ENCODE measurements at places on chromosomes 6 and 20. TPM values are rescaled to one million over a fixed set of nuclear protein-coding genes. Genes with fewer than 3 reads are reported as not detected.

Gene EFCAB8
- 0.06 TPM for total RNA-seq

- H3K36me3 ChIP-seq: no peaks in the 10 kb centered on the region
- DNase-seq: no peak
- no peak overlapping the region for H3K4me3 ChIP-seq
- H3K27ac ChIP-seq: no peak overlapping the region
These were observed 138.2 kb upstream of the PLCB4 start for GRCh38 chr20:8930726-8931125.

- peak overlapping the region; percentile 99 for H3K27ac ChIP-seq
- no peak overlapping the region for H3K4me3 ChIP-seq
- peaks cover 43% of the 10 kb centered on the region for H3K36me3 ChIP-seq
- peaks cover 52% of the 10 kb centered on the region for H3K4me1 ChIP-seq
These were observed 37.9 kb downstream of the NEDD9 start for GRCh38 chr6:11194356-11195218.

GRCh38 chr6:158611039-158611438 is 33.5 kb downstream of the DYNLT1 start:
- H3K27me3 ChIP-seq: no peaks in the 10 kb centered on the region
- H3K4me1 ChIP-seq: no peaks in the 10 kb centered on the region
- H3K36me3 ChIP-seq: peaks cover 67% of the 10 kb centered on the region
- H3K4me3 ChIP-seq: no peak overlapping the region

Gene WFDC10B
- not detected for total RNA-seq

DNA sequence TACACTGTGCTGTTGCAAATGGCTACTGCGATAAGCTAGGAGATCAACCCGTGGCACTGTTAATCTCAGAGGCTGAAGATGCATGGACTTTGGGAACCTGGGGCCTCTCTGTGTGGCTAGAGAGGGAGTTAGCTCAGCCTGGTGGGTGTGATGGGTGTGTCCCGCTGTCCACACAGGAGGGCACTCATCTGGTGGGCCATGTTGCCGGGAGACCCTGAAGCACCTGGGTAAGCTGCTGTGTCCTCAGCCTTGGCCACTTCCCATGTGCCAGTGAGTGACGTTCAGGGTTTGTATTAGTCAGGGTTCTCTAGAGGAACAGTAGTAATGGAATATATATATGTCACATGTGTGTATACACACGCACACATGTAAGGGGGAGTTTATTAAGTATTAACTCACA is 132.7 kb downstream of the ERMARD start:
- H3K4me1 ChIP-seq: no peaks in the 10 kb centered on the region
- H3K4me3 ChIP-seq: no peak overlapping the region
- H3K27ac ChIP-seq: no peak overlapping the region
- H3K36me3 ChIP-seq: no peaks in the 10 kb centered on the region
- H3K27me3 ChIP-seq: no peaks in the 10 kb centered on the region

Gene C6orf163
- 0.88 TPM for total RNA-seq

Gene ESR1
- total RNA-seq: not detected

DNA sequence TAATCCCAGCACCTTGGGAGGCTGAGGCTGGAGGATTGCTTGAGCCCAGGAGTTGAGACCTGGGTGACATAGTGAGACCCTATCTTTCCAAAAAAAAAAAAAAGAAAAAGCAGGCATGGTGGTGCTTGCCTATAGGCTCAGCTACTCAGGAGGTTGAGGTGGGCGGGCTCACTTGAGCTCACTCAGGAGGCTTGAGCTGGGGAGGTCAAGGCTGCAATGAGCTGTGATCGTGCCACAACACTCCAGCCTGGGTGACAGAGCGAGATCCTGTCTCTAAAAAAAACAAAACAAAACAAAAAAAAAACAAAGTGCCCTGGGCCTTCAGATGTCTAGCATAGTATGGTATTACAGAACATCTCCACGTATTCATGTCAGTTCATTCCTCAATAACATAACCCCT is 42.9 kb downstream of the ZFAND3 start:
- no peak overlapping the region for H3K4me3 ChIP-seq
- H3K36me3 ChIP-seq: no peaks in the 10 kb centered on the region
- H3K27me3 ChIP-seq: no peaks in the 10 kb centered on the region
- H3K4me1 ChIP-seq: peaks cover 19% of the 10 kb centered on the region

- no peaks in the 10 kb centered on the region for H3K36me3 ChIP-seq
- no peak overlapping the region for H3K4me3 ChIP-seq
- no peak overlapping the region for H3K27ac ChIP-seq
- H3K4me1 ChIP-seq: no peaks in the 10 kb centered on the region
- no peak for DNase-seq
- H3K27me3 ChIP-seq: no peaks in the 10 kb centered on the region
These were observed 14.9 kb downstream of the IL17A start for GRCh38 chr6:52201046-52201445.

- H3K27me3 ChIP-seq: 0 out of 2 replicates have a peak, but pooled peaks cover 5% of the 10 kb centered on the region
- peaks cover 12% of the 10 kb centered on the region for H3K4me1 ChIP-seq
- peaks cover 6% of the 10 kb centered on the region for H3K36me3 ChIP-seq
- DNase-seq: no peak
- no peak overlapping the region for H3K4me3 ChIP-seq
These were observed 2.2 kb upstream of the ASCC3 start for GRCh38 chr6:100883347-100883746.

Gene SAPCD1
- total RNA-seq: 1.4 TPM

GRCh38 chr20:58239216-58239615 is 10.8 kb upstream of the ANKRD60 start:
- no peak overlapping the region for H3K4me3 ChIP-seq
- H3K27ac ChIP-seq: no peak overlapping the region
- H3K27me3 ChIP-seq: peaks cover 13% of the 10 kb centered on the region
- DNase-seq: no peak
- H3K36me3 ChIP-seq: no peaks in the 10 kb centered on the region

DNA sequence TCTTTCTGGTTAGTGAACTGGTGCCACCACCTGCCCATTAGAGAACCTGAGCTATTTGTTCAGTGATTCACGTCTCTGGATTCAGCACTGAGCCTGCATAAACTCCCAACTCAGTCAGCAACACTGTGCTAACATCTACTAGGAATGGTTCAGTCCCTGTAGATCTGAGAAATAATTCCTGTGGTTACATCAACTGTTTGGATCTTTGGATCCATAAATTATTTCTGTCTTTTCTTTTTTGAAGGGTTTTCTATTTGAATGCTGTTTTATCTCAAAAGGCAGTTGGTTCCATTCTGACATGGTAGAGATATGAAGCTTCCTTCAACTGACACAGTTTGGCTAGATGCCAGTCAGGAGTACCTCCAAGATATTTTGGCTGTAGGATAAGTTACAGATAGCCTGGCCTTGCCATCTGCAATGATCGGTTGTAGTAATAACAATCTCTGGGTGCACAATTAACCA is 125.9 kb downstream of the TRMT11 start:
- no peak overlapping the region for H3K27ac ChIP-seq
- no peak for DNase-seq
- H3K27me3 ChIP-seq: no peaks in the 10 kb centered on the region
- H3K36me3 ChIP-seq: no peaks in the 10 kb centered on the region
- no peaks in the 10 kb centered on the region for H3K4me1 ChIP-seq

DNA sequence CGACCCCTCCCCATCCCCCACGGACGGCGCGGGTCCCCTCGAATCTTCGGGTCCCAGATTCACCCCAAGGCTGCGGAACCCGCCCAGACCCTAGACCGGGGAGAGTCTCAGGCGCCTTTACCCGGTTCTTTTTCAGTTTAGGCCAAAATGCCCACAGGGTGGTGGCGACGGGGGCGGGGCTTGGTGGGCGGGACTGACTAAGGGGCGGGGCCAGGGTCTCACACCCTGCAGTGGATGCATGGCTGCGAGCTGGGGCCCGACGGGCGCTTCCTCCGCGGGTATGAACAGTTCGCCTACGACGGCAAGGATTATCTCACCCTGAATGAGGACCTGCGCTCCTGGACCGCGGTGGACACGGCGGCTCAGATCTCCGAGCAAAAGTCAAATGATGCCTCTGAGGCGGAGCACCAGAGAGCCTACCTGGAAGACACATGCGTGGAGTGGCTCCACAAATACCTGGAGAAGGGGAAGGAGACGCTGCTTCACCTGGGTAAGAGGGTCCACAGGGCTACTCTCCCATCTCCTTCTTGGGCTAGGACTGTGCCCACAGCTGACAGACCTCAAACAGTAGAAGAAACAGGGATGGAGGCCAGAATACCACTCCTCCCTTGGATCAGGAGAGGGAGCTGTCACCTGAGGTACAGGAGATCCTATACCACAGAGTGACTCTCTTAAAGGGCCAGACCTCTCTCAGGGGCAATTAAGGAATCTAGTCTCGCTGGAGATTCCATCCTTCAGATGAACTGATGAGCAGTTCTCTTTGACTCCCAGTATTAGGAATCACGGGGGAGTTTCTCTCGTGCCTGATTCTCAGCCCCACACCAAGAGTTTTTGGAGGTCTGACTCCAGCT is 942 bp downstream of the HLA-E start:
- peak; percentile 74 for DNase-seq
- H3K27me3 ChIP-seq: no peaks in the 10 kb centered on the region
- H3K36me3 ChIP-seq: peaks cover 45% of the 10 kb centered on the region
- peaks cover 12% of the 10 kb centered on the region for H3K4me1 ChIP-seq
- peak overlapping the region; percentile 60 for H3K27ac ChIP-seq
- H3K4me3 ChIP-seq: peak overlapping the region; percentile 69

DNA sequence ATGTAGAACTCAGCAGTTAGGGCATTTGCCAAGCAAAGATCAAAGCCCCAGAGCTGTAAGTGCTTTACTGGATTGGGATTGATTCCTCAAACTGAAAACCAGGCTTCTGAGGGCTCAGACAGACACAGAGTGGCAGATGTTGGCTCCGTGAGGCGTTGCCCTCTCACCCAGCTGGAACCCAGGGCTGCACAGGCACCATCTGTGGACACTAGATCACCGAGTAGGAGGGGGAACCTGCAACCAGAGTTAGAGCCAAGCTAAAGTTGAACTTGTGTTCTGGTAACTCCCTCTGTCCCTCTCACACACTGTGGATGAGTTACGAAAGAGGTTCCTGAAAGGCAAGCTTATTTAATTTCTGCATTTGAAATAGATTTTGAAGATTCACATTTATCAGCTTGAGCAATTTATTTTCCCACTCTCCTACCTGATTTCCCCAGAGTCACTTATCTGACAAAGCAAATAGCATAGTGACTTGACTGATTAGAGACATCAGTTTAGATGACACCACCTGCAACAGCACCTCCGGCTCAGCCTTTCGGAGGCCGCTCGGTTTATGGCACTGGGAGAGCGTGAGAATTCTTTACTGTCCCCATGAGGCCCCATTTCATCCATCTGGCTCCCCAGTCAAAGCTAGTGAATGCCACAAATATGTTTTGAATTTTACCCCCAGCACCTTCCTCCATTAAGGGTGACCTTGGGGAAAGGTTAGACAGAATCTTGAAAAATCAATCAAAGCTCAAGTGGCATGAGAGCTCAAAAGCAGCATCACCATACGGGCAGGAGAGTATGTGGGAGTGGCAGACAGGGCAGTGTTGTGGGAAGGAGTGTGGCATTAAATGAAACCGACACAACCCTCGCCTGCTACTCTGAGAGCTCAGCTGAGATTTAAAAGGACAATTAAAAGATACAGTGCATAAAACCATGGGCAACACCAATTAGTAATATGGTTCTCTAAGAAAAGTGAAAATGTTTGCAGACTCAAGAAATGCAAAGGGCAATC is 48.5 kb downstream of the RPF2 start:
- H3K4me1 ChIP-seq: 0 out of 2 replicates have a peak, but pooled peaks cover 4% of the 10 kb centered on the region
- H3K36me3 ChIP-seq: peaks cover 20% of the 10 kb centered on the region
- no peak overlapping the region for H3K4me3 ChIP-seq
- no peaks in the 10 kb centered on the region for H3K27me3 ChIP-seq

- 0 out of 2 replicates have a peak overlapping the region, but pooled peaks have one; percentile 1 for H3K27ac ChIP-seq
- no peaks in the 10 kb centered on the region for H3K36me3 ChIP-seq
- H3K27me3 ChIP-seq: no peaks in the 10 kb centered on the region
- H3K4me3 ChIP-seq: no peak overlapping the region
- DNase-seq: peak; percentile 67
These were observed 27.9 kb downstream of the FOXO3 start for GRCh38 chr6:108588586-108588985.

- H3K36me3 ChIP-seq: no peaks in the 10 kb centered on the region
- H3K4me3 ChIP-seq: no peak overlapping the region
- DNase-seq: no peak
These were observed 232.2 kb downstream of the ERMARD start for GRCh38 chr6:169983651-169984050.

DNA sequence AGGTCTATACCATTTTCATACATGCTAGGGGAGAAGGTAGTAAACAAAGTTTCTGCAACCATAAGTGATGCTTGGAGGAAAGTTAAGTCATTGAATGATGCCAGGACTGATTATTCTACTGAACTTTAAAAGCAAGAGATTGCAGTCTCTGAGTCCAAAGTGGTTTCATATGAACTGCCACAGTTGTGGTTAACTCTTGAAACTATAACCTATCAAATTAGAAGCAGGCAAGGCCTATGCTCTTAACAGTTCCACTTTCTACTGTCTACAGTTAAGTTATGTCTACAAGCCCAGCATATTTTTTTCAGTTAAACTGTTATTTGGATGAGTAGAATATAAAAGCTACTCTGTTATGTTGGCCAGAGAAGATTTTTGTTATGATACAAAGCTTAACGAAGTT is 326.5 kb upstream of the RUNX2 start:
- no peaks in the 10 kb centered on the region for H3K27me3 ChIP-seq
- H3K4me3 ChIP-seq: no peak overlapping the region
- no peak overlapping the region for H3K27ac ChIP-seq
- no peaks in the 10 kb centered on the region for H3K36me3 ChIP-seq
- DNase-seq: no peak

Gene COL11A2
- not detected for total RNA-seq

DNA sequence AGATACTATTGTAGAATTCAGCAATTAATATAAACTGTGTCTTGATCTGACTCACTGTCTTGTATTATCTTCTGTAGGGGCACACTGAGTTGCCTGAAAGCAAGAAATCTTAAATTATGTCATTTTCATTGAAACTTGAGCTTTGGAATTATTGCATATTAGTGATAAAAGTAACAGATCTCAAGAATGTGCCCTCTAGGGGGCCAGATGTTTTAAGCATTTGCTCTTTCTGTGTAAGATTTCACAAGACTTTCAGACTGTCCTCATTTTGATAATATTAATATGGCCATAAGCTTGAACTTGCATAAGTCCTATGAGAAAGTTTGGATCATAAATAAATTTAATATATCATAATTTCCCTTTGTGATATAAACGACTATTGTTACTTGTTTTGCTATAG is 55.5 kb upstream of the MYO6 start:
- no peak overlapping the region for H3K4me3 ChIP-seq
- no peak for DNase-seq
- peaks cover 52% of the 10 kb centered on the region for H3K36me3 ChIP-seq
- no peak overlapping the region for H3K27ac ChIP-seq
- H3K4me1 ChIP-seq: no peaks in the 10 kb centered on the region

All from SJSA1 (cell line).